ENCODE measurements at places on chromosomes 1 and 21.

- DNase-seq: no peak
Observed at GRCh38 chr1:245855846-245856730, 651.0 kb downstream of the SMYD3 start.

DNA sequence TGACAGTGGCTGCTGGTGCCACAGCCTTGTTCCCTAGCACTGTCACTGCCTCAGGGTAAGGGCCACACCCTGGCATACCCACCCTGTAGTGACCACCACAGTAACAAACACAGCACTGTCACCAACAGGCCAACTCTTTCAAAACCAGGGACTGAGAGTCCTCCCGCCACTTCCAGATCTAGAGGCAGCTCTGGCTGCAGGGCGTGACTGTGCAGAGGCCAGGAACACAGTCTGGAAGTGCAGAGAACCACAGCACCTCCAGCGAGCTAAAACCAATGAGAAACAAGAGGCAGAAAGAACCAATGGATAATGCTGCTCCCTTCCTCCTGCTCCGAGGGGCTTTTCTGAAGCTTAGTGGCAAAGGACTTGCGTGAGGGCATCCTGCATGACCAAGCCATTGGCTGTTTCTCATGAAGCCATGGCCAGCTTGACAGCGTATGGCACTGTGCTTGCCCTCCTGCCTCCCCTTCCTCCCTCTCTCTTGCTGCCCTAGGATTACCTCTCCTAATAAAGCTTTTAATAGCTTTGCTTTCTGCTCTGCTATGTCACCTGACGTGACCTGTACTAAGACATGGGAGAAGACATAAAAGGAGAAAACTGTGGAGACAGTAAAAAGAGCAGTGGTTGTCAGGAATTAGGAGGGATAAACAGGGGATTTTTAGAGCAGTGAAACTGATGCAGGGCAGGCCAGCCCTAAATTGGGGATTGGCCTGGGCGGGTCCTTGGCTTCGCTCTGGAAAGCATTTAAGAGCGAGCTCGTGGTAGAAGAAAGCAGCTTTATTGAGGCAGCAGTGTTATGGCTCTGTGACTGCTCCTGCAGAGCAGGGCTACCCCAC is 7.2 kb downstream of the PARP1 start:
- no peak for DNase-seq

GRCh38 chr1:43304314-43304681 is 3.5 kb downstream of the TIE1 start:
- no peak for DNase-seq

DNA sequence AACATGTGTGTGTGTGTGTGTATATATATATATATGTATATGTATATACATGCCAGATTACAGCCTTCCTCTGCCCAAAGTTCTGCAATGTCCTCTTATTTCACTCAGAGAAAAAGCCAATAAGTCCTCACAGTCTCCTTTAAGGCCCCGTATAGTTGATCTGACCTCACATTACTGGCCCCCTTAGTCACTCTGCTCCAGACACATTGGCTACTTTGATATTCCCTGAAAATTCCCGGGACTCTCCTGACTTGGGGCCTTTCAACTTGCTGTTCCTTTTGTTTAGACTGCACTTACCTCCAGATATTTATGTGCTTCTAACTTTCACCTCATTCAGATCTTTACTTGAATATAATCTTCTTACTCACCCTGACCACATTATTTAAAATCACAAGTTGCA is 4.2 kb upstream of the BSDC1 start:
- DNase-seq: no peak

- DNase-seq: no peak
Observed at GRCh38 chr1:15426492-15427279, 11.6 kb upstream of the CTRC start.

DNA sequence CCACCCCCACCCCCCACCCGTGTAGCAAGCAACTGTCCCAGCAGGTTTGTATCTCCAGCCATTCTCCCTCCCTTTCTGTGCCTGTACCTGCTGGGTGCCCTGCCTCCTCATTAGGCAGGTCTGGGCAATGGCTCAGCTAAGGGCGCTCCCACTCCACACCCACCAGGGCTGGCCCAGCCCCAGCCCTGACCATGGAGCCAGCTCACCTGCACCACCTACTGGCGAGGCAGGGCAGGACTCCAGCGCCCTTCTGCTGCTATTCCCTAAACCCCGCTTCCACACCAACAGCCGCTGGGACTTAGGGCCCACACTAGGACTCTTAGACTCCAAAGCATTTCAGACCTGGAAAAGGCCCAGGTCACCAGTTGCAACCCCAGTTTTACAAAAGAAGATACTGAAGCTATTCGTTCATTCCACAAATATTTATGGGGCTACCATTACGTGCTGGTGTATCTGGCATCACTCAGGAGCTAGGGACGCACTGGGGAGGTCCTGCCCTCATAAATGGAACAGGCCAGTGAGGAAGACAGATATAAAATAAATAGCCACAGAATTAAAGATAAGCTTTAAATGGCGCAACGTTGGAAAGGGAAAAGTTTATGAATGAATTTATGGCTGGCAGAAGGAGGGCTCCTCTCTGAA is 24.0 kb downstream of the PGLYRP3 start:
- no peak for DNase-seq

DNA sequence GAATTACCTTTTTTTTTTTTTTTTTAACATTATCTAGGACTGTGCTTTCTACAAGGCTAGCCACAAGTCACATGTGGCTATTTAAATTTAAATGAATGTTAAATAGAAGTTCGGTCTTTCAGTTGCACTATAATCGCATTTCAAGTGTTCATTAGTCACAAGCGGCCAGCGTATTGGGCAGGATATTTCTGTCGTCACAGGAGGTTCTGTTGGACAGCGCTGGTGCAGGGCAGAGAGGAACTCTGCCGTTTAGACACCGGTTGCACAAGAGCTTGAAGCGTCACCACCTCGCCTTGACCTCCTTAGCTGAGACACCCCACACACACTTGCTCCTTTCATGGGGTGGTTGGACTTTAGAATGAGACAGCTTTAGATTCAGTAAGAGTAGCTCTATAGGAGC is 64.1 kb downstream of the BACE2 start:
- no peak for DNase-seq

DNA sequence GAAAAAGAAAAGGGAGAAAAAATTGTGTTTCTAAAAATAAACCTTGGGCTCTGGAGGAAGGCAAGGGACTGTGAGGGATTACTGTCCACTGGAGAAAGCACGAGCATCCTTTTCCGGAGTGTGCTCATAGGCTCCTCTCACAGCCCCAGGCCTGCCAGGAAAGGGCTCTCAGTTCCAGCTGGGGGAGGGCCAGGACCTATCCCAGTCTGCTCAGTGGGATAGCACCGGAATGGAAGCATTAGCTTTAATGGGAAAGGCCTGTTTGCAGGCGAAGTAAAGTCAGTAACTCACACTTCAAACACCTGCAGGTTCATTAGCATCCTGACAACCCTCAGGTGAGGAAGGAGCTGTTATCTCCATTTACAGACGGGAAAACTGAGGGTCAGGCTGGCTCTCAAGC is 113.9 kb upstream of the USP24 start:
- no peak for DNase-seq

DNA sequence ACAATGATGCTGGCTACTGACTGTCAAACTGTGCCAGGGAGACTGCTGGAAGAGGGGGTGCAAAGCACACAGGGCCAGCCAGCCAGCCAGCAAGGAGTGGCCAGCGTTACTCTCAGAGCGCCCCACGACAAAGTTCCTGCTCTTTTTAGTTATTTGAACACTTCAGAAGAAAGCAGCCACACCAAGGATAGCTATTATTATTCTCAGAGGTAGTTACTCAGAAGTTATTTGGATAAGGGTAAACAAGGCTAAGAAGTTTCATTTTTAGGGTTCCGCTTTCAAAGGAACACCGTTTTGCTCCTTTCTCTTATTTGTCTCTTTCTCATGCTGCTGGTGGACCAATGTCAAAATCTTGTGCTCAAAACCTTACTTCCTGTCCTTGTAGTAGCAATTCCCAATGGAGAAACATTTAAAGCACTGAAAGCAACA is 59.9 kb downstream of the VANGL2 start:
- no peak for DNase-seq

- DNase-seq: no peak
Observed at GRCh38 chr1:157595356-157595755, 2.5 kb downstream of the FCRL4 start.

- DNase-seq: no peak
Observed at GRCh38 chr1:240306673-240307072, 215.0 kb downstream of the FMN2 start.

- no peak for DNase-seq
Observed at GRCh38 chr1:23400324-23401114, 24.0 kb downstream of the TCEA3 start.

GRCh38 chr1:226638001-226638601 is 89.5 kb downstream of the STUM start:
- no peak for DNase-seq

- DNase-seq: no peak
Observed at GRCh38 chr1:30358500-30358899, 364.9 kb downstream of the MATN1 start.

DNA sequence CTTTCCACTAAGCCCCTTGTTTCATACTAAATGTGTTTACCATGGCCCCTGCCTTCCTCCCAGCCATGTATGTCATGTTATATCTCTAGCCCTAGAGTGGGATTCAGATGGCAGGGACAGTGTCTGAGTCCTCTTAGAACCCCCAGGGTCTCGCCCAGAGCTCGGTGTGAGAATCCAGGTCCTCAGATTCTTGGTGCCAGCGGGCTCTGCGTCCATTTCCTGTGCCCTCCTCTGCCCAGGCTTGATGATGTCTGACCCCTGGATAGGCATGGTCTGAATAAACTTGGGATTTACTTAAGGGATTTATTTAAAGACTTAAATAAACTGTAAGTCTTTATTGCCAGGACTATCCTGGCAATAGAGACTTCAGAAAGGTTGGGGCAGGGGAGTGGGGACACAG is 6.2 kb upstream of the KISS1 start:
- DNase-seq: no peak

DNA sequence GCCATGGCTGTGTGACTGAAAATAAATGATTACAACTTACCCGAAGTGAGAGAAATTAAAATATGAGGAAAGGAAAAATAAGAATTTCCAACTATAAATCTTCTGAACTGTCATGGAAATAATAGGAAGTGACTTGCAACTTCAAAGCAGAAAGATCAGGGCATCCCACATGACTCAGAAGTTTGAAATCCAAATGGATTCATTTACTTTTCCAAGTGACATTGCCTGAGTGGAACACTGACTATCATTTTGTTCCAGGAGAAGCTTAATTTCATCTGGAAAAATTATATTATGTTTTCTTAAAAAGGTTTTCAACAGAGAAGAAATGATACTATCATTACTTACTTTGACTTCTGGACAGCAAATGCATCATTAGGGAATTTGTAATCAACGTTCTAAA is 110.8 kb downstream of the GREM2 start:
- no peak for DNase-seq

- DNase-seq: no peak
Observed at GRCh38 chr21:38806942-38807284, 1.2 kb downstream of the ETS2 start.

- DNase-seq: no peak
Observed at GRCh38 chr1:31259746-31260145, 20.1 kb upstream of the NKAIN1 start.

DNA sequence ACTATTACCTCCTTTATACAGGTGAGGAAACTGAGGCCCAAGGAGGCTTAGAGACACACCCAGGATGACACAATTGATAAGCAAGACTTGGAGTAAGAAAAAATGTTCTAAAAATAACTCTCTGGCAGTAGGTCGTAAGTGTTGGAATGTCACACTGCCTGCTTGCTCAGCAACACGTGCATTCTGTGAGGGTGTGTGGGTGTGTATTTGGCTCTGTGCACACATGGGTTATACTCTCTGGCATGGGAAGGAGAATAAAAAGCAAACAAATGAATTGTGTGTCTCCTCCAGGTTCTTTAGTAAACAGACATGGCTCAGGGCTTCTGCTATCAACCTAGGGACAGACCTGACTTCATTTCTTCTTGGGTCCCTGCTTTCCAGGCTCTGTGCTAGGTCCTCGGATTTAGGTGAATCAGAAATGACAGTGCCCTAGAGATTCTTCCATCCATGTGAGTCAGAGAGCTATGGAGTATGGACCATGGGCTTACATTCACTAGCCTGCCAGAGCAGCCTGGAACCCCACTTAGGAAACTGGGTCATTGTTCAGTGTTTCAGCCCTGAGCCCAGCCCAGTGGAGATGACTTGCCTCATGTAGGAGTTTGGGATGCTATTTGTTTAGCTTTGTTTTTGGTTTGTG is 72.4 kb downstream of the ELAVL4 start:
- no peak for DNase-seq

- DNase-seq: no peak
Observed at GRCh38 chr1:940107-941014, 16.6 kb downstream of the SAMD11 start.

DNA sequence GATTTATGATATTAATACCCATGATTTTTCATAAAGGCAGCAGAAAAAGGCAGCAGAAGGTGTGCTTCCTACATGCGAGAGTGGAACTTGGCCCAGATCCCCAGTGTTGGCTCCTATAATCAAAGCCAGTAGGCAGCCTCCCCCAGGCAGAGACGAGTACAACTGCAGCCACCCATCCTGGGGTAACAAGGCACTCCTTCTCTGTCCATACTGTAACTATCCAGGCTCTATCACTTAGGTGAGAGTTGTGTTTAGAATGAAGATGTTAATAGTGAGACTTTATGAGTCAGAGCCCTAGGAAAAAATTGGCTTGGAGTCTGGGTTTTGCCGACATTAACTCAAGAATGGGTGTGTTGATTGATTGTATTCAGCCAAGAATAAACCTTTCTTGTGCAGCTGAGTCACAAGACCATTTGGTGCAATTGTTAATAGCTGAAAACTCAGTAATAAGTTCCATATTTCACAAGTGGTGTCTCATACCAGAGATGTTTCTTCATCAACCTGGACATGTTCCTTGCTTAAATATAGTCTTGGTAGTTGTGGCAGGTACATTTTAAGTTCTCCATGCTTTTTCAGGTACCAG is 322.3 kb downstream of the DUSP10 start:
- no peak for DNase-seq

GRCh38 chr1:9136932-9137331 is 8.0 kb upstream of the GPR157 start:
- DNase-seq: no peak

DNA sequence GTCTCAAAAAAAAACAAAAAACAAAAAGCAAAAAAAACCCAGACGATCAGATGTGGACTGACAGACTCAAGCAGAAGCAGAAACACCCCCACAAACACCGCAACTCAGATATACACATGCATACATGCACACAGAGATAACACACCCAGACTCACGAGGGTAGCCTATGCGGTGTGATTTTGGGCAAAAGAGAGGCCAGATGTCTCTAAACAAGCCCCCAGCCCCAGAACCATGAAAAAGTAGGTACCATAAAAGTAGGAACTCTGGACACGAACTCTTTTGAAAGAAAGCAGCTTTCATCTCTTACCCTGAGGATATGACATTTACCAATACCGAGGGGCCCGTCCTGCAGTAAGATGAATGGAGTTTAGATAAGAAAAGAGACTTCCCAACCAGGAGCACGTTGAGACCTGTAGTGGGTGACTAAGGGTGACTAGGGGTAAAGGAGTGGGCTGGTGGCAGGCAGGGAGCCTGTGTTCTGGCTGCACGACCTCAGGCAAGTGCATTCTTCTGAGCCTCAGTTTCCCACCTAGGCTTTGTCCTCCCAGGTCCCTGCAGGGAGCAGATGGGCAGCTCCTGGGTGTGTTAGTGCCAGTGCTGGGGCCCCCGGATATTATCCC is 1.5 kb upstream of the TINAGL1 start:
- DNase-seq: no peak

- no peak for DNase-seq
Observed at GRCh38 chr1:20551161-20551560, 1.2 kb upstream of the FAM43B start.
